ENCODE measurements at places on chromosomes 7 and 10. TPM values are rescaled to one million over a fixed set of nuclear protein-coding genes. Genes with fewer than 3 reads are reported as not detected.

OR13A1 gene
- total RNA-seq = not detected

SPDYE5 gene
- not detected for total RNA-seq

SERPINE1 gene
- total RNA-seq = 13.7 TPM

SEMA3D gene
- 13.6 TPM for total RNA-seq

CAV2 gene
- 192 TPM for total RNA-seq

ARHGAP22 gene
- total RNA-seq = 6.8 TPM

REEP3 gene
- 57.1 TPM for total RNA-seq

SHOC2 gene
- 58.4 TPM for total RNA-seq

PAPSS2 gene
- 210 TPM for total RNA-seq

RHOBTB1 gene
- total RNA-seq = 14.5 TPM

ITPRID1 gene
- not detected for total RNA-seq

RAB19 gene
- 2.9 TPM for total RNA-seq

ANKRD1 gene
- total RNA-seq = 156 TPM

C7orf33 gene
- not detected for total RNA-seq

ANKRD2 gene
- total RNA-seq = 0.98 TPM

All from upper lobe of right lung (tissue), 1 donor.